ENCODE measurements at places on chromosomes 3 and 15. TPM values are rescaled to one million over a fixed set of nuclear protein-coding genes. Genes with fewer than 3 reads are reported as not detected.

The IL17RE gene
- 116 TPM for total RNA-seq

The SGO1 gene
- total RNA-seq: 2.1 TPM

The PRSS50 gene
- 0.16 TPM for total RNA-seq

The SLC22A14 gene
- total RNA-seq: 0.12 TPM

The FETUB gene
- total RNA-seq: not detected

The RBPMS2 gene
- 6.3 TPM for total RNA-seq

The ARGFX gene
- total RNA-seq: not detected

The INO80 gene
- 28.0 TPM for total RNA-seq

The TEX55 gene
- not detected for total RNA-seq

The DPPA2 gene
- not detected for total RNA-seq

The PSTPIP1 gene
- 8.2 TPM for total RNA-seq

The PATL2 gene
- total RNA-seq: 4.4 TPM

The CIDEC gene
- total RNA-seq: 49.0 TPM

The PIERCE2 gene
- total RNA-seq: 5.4 TPM

The REC114 gene
- not detected for total RNA-seq

The PIGBOS1 gene
- total RNA-seq: 11.0 TPM

The PRTG gene
- 0.41 TPM for total RNA-seq

The GOLGA8M gene
- 0.80 TPM for total RNA-seq

The CYP1A2 gene
- not detected for total RNA-seq

All from mucosa of descending colon (tissue), 3 donors.